ENCODE measurements at places on chromosomes 3 and 15.

DNA sequence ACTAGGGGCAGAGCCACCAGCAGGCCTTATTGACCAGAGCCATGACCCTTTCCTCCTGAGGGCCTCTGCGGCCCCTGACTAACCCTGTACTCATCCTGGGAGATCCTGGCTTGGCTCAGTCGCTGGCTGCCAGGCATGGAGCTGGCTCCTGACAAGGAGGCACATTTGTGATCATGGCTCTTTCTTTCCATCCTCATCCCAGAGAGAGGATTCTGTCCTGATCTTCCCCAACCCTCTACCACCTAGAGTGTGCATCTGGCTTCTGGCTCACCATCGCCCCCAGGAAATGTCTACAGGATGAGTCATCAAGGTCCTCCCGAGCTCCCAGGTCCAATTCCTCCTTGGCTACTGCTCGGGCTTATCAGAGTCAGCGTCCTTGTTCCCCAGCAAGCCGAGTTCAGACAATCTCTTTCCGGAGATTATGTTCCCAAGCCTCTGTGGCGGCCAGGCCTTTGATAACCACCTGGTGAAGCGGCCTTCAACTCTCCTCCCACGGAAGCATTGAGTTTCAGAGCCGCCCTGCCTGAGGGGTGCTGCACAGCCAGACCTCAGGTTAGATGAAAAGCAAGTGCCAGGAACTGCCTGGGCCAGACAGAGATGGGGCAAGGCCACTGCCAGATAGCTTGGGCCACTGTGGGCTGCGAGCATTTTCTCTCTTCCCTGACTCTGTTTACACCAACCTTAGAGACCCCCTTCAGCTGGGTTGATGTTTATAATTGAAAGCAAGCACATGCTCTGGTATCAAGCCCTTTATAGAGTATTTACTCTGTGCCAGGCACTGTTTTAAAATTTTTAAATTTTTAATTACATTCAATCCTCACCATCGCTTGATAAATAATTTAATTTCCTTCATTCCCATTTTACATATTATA lies 44.3 kb upstream of the MRPS22 start:
- peak; percentile 55 for DNase-seq

DNA sequence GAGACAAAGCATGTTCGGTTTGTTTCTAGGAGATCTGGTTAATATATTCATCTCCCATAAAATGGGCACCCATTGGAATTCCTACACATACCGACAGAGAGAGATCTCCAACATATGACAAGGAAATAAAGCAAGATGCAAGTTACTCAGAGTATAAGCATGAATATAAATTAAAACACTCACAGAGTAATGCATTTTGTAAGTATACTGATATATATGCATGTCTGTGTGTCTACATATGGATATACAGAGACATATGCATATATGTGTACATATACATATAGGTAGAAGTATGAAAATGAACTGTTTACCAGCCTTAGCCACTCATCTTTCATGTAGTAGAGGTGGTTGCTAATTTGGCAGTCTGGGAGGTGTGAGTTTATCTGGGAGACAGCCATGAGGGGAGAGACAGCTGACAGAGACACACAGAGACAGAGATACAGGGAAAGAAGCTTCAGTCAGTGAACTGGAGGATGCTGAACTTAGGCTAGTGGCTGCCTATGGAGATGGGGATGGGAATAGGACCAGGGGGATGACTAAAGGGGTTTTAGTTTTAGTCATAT lies 134.5 kb downstream of the NTRK3 start:
- no peak for DNase-seq

GRCh38 chr15:85559530-85559929 lies 179.1 kb downstream of the AKAP13 start:
- DNase-seq = no peak

DNA sequence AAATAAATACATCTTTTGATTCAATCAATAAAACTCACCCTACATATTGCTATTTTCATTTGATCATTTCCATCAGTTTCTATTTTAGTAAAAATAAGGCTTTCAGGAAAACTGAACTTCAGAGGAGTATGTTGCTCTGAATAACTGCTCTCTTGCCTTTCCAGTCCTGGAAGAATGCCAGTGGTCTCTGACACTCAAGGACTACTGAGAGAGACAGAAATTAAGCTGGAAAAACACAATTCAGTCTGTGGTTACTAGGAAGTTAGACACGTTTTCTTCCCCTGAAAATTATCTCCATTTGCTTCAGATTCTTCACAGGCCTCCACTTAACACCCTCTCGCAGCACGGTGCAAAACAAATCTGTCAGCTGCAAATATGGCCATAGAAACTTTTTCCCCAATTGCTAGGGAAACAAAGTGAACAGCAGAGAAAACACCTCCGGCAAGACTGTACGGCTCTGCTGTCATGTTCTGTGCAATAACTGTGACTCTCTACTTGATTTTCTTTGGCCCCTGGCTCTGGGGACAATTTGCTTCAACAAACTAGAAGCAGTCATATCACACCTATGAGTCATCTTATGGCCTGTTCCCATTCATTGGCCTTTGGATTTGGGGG lies 353.0 kb downstream of the MAGI1 start:
- peak; percentile 66 for DNase-seq

DNA sequence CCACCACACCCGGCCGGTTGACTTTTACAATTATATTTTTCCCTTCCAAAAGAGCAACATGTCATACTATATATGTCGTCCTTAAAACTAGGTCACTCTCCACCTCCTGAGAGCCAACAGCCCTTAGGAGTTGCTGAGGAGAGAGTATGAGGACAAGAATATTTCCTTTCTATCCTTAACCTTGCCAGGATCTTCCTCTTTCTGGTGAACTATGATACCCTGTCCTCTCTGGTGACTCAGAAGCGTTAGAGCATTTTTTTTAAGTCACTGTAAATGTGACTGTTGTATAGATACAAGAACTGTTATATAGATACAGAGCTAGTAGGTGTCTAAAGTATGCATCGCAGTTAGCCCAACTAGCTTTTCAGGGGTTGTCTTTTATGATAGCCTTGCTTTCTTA lies 33.7 kb upstream of the MTHFS start:
- no peak for DNase-seq

DNA sequence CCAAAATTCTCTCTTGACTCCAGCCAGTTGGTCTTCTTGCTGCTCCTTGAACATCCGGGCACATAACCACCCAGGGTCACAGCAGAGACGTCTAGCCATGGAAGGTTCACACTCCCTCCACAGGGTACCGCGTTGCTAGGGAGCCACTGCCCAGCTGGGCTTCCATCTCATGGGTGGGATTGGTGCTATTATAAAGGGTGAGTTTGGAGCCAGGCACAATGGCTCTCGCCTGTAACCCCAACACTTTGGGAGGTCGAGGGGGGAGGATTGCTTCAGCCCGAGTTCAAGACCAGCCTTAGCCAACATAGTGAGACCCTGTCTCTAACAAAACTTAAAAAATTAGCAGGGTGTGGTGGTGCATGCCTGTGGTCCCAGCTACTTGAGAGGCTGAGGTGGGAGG lies 17.5 kb upstream of the SKOR1 start:
- no peak for DNase-seq

- no peak for DNase-seq
Observed at GRCh38 chr3:66466606-66467270, 34.1 kb downstream of the LRIG1 start.

GRCh38 chr15:36841193-36841592 lies 259.2 kb downstream of the MEIS2 start:
- no peak for DNase-seq

DNA sequence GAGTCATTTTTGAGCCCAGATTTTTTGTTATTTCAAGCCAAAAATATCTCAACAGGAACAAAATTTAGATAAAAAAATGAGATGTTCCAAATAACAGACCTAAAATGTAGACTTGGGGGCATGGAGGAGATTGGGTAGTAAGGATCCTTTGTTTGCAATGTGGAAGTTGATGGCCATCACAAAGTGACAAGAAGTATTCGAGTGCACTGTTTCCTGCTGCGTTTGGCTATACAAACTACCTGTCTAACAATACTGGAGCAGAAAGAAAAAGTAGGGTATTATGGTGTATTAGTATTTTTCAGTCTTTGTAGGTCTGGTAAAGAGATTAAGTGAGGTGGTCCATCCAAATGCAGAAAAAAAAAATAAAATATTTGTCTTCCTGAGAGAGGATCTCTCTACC lies 284.2 kb downstream of the C3orf38 start:
- DNase-seq = no peak

GRCh38 chr15:100711516-100712021 lies 109.2 kb downstream of the ASB7 start:
- DNase-seq = peak; percentile 44

DNA sequence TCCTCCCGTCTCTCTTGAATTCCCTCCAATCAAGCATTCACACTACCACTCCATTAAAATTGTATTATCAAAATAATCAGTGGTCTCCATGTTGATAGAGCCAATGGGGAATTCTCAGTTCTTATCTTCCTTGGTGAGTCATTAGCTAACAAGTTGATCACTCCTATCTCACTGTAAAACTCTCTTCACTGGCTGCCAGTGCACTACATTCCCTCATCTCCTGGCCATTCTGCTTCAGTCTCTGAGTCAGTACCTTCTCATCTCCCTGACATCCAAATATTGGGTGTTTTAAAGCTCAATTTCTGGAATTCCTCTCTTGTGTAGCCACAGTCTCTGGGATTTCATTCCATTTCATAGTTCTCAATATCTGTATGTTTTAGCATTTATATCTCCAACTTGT lies 175.2 kb downstream of the ALDH1A2 start:
- peak; percentile 64 for DNase-seq

DNA sequence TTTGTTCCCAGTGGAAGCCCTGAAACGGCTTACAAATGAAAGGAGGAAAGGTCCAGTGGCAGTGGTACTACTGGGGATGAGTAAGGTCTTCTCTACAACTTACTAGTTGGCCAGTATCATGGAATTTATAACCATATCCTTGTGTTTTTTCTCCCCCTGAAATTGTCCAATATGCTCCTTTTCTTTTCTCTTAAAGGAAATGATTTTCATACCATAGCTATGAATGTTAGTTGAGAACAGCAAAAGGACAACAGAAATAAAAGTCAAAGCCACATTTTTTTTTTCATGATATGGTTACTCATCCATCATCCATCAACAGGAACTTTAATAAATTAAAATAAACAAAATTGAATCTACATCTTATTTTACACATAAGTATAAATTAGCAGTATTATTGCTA lies 450.4 kb downstream of the MFSD1 start:
- peak; percentile 82 for DNase-seq

- DNase-seq = no peak
Observed at GRCh38 chr3:126957776-126958637, 24.9 kb upstream of the PLXNA1 start.

GRCh38 chr3:172776049-172776717 lies 25.7 kb downstream of the ECT2 start:
- no peak for DNase-seq

GRCh38 chr3:7144697-7145308 lies 283.9 kb downstream of the GRM7 start:
- DNase-seq = no peak

- DNase-seq = no peak
Observed at GRCh38 chr3:193908181-193908744, 227.7 kb upstream of the HES1 start.

GRCh38 chr3:104279617-104280016 lies 1087.1 kb upstream of the ALCAM start:
- peak; percentile 50 for DNase-seq

GRCh38 chr3:104206925-104207324 lies 1159.8 kb upstream of the ALCAM start:
- DNase-seq = no peak

GRCh38 chr3:71077070-71077469 lies 506.5 kb downstream of the FOXP1 start:
- DNase-seq = no peak

DNA sequence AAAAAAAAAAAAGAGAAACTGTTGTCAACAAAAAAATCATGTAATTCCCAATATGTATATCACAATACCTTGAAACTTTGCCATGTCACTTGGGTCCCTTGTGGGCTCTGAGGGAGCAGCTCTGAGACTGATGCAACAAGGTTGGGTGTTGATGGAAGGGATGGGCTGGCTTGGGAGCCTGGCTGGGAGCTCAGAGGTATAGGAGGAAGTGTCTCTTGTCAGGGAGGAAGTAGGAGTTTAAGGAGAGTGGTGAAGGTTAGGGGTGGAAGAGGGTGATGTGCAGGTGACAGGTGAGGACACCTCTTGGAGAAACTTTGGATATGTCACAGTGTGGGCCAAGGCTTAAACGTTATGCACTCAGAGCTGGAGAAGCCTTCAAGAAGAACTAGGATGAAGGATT lies 2.0 kb upstream of the TM6SF1 start:
- DNase-seq = no peak

DNA sequence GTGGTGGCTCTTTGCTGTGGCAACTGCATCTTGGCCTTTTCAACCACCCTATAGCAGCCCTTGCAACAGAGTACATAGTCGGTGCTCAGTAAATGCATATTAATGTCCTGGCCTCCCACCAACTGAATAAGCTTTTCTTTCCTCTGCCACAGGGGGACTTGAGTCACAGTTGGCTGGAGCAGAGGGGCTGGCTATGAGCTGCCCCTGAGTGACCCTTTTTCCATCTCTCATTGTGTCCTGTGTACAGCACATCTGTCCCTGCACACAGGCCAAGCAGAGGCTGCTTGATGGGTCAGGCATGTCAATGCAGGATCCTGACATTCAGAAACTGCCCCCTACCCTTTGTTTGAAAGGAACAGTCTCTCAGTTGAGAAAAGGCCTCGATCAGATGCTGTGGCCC lies 22.4 kb downstream of the SPSB4 start:
- DNase-seq = no peak

GRCh38 chr3:2268779-2269178 lies 170.1 kb downstream of the CNTN4 start:
- DNase-seq = no peak

- no peak for DNase-seq
Observed at GRCh38 chr15:36585774-36586173, 6.3 kb downstream of the CDIN1 start.

GRCh38 chr3:144852999-144853398 lies 881.4 kb downstream of the DIPK2A start:
- DNase-seq = no peak

DNA sequence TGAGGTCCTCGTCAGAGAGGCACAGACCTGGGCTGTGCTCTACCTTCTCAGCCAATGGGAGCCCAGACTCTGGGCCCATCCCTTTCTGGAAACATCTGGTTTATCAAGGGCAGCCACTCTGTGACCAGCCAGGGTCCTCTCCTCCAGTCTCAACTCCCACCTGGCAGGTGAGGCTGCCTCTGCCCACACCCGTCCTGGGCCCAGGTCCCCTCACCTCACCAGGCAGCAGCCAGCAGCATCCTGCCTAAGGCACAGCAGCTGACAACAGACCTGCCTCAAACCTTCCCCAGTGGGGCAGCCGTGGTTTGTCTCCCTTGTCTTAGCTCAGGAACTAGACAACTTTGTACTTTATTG lies 8.7 kb upstream of the VIPR1 start:
- DNase-seq = no peak

DNA sequence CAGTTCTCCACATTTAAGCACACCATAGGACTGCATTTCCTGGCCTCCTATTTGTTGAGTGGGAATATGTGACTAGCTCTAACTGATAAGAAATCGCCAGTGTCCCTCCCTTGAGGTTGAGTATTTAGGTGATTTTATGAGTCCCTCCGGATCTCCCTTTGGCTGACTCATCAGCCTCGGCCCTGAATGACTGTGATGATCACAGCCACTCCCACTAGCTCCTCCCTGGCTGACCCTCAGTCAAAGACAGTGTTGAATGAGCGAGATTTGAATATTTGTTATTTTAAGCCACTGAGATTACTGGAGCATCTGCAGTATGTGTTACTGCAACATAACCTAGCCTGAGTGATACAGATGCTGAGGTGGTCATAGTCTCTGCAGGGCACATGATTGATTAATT lies 515.3 kb downstream of the EPHB1 start:
- DNase-seq = no peak

- peak; percentile 62 for DNase-seq
Observed at GRCh38 chr3:8987645-8988383, 24.5 kb upstream of the RAD18 start.
